ENCODE measurements at places on chromosomes 16 and 17.

- no peak for DNase-seq
Measured at GRCh38 chr17:2215616-2216364, 87.8 kb downstream of the SMG6 start.

GRCh38 chr17:42617956-42618431 is 8.5 kb downstream of the TUBG1 start:
- DNase-seq: no peak

GRCh38 chr17:7380855-7381683 is at the start of gene TNK1:
TSS of gene TNK1 (plus strand) at chr17:7381089. CDS start at chr17:7382927, 1,838 bp downstream.
- peak; percentile 81 for DNase-seq

GRCh38 chr16:11155284-11155806 is 100.7 kb downstream of the SOCS1 start:
- no peak for DNase-seq
